ENCODE measurements at places on chromosomes 12 and 14.

DNA sequence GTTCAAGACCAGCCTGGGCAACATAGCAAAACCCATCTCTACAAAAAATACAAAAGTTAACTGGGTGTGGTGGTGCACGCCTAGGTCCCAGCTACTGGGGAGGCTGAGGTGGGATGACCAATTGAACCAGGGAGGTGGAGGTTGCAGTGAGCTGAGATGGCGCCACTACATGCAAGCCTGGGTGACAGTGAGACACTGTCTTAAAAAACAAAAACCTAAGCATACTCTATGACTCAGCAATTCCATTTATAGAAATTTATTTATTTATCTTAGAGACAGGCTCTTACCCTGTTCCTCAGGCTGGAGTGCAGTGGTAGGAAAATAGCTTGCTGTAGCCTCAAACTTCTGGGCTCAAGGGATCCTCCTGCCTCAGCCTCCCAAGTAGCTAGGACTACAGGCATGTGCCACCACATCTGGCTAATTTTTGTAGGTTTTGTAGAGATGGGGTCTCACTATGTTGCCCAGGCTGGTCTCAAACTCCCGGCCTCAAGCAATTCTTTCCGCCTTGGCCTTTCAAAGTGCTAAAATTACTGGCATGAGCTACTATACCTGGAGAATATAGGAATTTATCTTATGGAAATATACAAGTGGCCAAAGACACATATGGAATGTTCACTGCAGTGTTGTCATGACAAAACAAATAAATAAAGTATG, 43.3 kb downstream of the NCKAP5L start:
- DNase-seq, result no peak

DNA sequence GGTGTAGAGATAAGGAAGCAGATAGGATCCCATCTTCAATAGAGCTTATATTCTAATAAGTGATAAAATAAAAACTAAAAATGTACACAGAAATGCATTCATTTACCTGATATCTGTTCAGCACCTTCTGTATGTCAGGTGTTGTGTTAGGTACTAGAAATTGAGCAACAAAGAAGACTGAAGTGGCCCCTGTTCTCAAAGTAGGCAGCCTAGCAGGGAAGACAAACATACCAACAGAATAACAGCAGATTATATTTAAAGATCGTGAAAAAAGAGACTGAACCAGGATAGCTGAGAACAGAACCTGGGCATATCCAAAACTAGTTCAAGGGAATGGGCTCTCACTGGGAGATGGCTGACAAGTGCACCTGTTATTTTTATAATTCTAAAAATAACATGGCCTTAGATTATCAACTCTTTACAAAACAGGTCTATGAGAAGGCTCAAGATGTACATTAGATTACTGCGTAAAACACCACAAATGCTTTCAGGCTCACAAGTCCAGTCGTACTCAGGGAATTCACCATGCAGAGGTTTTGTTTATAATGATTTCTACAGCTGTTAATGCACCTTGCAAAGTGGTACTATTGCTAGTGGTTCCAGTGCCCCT, 16.4 kb downstream of the ANO6 start:
- DNase-seq, result no peak

DNA sequence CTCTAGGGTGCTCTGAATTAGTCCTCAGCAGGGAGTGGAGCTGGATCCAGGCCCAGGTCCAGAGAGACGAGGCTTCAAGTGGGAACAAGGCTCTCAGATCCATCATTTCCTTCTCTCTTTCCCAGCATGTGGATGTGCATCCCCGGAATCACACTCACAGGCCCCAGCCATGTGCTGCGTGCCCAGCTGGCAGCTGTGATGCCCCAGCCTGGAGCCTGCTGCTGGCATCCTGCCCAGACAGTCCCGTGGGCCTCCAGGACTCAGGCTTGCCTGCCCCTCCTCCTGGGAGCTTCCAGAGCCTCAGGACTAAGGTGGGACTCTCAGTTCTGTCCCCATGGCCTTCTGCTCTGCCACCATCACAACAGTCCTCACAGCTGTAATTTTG, 6.2 kb upstream of the KRT84 start:
- no peak for DNase-seq

GRCh38 chr12:113480336-113480971, 8.8 kb upstream of the LHX5 start:
- no peak for DNase-seq

DNA sequence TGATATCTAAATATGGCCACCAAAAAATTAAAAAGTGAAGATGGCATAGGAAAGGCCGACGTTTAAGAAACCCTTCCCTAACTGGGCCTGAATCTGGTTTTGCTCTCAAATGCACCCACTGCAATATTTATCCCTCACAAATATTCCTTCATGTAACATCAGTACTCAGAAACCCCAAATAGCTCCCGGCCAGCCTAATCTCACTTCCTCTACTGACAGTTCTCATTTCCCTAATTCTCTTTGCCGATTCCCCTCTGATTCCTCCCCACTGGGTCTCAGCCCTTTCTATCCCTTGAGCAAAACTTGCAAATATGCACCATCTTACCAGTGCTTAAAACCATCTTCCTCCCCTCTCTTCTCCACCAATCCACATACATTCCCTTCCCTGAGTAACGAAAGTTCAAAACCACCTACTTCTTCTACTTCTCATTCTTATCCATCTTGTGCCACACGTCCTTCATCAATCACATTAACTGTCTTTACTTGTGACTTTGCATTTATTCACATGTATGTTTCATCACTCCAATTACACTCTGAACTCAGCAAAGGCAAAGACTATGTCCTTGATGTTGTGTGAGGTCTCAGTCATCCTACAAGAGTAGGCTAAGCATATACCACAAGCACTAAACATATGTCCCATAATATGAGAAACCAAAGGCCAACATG, 23.1 kb downstream of the KCNK10 start:
- no peak for DNase-seq

GRCh38 chr14:82537831-82538230, 1004.2 kb upstream of the SEL1L start:
- no peak for DNase-seq

DNA sequence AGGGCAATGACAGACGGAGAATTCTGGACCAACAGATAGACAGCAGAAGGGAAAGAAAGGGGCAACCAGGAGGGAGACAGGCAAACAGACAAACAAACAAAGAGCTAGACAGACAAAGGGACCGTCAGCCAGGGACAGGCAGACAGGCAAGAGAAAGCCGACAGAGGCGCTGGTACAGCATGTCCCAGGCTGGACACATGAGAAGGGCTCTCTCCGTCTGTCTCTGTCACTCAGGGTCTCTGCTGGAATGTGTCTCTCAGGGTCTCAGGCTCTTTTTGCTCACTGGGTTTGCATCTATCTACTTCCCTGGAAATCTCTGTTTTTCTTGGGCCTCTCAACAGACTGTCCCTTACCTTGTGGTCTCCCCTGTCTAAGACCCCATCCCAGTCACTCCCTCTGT, 8.2 kb upstream of the SMUG1 start:
- DNase-seq, result no peak

- DNase-seq, result peak; percentile 65
These were observed 201.2 kb downstream of the TTC8 start for GRCh38 chr14:89025561-89026236.

DNA sequence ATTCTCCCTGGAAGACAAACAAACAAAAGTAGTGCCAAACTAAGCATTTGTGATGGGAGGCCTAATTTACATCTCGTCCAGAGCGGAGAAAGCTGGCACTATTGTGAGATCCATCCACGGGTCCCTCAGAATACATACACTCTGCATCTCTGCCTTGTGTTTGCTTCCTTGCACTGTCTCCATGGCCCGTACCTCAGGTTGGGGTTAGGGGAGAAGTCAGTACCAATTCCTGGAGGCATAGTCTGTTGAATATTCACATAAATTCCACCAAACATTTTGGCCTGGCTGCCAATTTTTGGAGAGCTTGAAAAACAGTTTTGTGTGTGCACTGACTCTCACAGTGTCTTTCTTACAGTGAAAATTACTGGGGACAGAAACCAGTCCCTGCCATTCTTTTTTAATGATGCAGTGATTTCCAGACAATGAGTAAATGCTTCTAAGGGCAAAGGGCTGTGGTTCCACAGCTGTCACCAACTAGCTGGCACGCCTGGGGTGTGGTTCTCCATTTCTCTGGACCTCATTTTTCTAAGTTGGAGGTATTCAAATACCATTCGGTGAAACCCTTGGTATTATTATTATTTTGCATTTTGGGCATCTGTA, 119.7 kb upstream of the HIF1A start:
- DNase-seq, result no peak

DNA sequence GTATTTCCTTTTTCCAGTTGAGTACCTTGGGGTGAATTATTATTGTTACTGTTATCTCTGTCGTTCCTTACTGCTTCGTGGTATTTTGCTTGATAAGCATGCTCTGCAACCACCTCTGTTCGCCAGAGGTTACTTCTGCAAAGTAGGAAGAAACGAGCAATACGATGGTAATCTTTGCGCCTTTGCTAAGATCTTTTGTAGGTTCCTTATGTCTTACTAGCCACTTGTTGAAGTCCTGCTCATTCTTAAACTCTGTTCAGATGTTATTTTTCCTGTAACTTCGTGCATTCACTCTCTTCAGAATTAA, 729 bp upstream of the M6PR start:
- DNase-seq, result no peak

DNA sequence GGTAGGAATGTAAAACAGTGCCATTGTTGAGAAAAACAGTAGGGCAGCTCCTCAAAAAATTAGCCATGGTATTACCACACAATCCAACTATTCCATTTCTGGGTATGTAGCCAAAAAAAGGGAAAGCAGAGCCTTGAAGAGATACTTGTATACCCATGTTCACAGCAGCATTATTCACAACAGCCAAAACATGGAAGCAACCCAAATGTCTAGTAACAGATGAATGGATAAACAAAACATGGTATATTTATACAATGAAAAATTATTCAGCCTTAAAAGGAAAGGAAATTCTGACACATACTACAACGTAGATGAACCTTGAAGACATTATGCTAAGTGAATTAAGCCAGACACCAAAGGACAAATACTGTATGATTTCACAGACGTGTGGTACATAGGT, 67.6 kb upstream of the GNG2 start:
- no peak for DNase-seq

DNA sequence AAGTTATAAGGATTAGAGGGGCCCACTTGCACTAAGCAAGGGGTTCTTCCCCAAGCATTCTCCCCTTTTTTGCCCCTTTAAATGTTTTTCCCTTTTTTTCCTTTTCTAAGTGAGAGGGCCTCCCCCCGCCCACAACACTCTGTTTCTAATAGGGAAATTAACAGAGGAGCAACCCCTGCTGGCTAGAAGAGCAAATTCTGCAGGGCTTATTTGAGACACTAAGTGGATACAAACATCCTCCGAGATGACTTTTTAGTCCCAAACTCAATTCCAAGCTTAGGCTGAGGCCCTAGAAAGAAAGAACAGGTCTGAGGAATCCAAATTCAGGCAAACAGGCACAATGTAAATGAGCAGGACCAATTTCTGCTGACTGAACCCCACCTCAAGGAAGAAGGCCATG, 138.9 kb downstream of the GPR65 start:
- DNase-seq, result no peak

- DNase-seq, result no peak
These were observed 141.7 kb downstream of the SYT1 start for GRCh38 chr12:79006306-79006705.

GRCh38 chr12:124045671-124046455, 72.8 kb downstream of the ZNF664 start:
- no peak for DNase-seq

DNA sequence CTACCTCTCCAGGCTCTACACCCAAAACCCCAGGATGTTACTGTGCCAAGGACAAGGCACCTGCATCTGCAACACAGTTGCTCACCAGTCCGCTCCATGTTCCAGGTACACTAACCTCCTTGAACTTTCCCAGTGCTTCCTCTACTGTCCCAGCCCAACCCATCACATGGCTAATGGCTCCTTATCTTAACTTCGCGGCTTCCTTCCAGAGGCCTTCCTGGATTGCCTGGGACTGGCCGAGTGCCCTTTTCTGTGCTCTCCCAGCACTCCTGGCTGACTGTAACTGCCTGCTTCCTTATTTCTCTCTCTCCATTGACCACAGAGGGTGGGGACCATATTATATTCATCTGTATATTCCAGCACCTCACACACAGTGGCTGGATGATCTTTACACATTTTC, 20.9 kb downstream of the POMT2 start:
- DNase-seq, result no peak

GRCh38 chr12:115030017-115030416, 346.0 kb upstream of the TBX3 start:
- no peak for DNase-seq

DNA sequence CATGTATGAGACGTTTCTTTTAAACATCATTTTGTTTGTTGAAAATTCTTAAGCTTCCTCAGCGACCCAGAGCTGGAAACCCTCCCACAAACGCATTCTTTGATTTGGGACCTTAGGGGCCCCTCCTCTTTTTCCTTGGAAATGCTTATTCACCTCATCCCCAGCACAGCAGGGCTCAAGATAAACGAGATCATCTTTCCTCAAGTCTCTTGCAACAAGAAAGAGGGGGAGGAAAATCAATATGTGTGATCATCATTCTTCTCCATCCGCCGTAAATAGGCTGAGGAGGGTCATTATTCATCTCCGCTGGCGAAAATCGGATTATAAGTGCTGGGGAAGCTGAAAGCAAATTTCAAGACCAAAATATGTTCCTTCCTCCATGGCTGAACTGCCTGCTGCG, 1415.2 kb downstream of the AACS start:
- no peak for DNase-seq

- no peak for DNase-seq
These were observed 285.0 kb upstream of the RGS6 start for GRCh38 chr14:71647086-71647784.

Data from AG09309 (cell line).